ENCODE measurements at places on chromosomes 1 and 21. TPM values are rescaled to one million over a fixed set of nuclear protein-coding genes. Genes with fewer than 3 reads are reported as not detected.

DNA sequence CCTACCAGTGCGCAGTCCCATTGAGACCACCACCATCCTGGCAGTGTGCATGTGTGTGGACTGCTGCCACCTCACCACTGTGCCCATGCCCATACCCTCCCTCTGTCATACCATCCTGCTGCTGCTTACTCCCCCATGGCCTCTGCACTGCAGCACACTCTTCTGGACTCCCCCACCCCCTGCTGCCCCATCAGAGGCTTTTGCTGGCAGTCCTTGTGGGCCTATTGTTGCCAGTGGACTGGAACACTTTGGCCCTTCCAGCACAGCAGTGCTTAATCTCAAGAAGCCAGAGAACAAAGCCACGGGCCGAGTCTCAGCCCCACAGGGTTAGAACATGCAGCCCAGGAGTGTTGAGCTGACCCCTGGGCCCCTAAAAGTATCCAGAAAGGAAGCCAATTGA, 41.9 kb upstream of the IVNS1ABP start:
- no peak for ATAC-seq

- no peak for ATAC-seq
Observed at GRCh38 chr1:210089855-210090254, 142.7 kb upstream of the SERTAD4 start.

DNA sequence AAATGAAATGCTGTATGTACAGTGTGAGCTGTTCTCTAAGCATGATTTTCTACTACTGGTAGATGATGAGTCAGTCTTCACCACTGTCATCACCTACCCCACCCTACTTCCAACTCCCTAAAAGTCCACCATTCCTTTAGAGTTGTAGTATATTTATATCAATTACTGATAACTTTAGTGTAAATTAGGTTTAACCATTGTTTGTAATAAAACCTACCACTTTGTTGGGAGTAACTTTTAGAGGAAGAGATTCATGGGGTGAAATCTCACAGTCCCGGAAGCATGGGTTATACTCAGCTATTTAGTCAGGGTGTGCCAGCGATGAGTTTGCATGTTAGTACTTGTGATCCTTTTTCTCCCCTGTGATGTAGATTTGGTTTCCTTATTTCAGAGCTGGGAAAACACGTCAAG, 17.1 kb downstream of the MORC3 start:
- ATAC-seq, result peak; percentile 66

DNA sequence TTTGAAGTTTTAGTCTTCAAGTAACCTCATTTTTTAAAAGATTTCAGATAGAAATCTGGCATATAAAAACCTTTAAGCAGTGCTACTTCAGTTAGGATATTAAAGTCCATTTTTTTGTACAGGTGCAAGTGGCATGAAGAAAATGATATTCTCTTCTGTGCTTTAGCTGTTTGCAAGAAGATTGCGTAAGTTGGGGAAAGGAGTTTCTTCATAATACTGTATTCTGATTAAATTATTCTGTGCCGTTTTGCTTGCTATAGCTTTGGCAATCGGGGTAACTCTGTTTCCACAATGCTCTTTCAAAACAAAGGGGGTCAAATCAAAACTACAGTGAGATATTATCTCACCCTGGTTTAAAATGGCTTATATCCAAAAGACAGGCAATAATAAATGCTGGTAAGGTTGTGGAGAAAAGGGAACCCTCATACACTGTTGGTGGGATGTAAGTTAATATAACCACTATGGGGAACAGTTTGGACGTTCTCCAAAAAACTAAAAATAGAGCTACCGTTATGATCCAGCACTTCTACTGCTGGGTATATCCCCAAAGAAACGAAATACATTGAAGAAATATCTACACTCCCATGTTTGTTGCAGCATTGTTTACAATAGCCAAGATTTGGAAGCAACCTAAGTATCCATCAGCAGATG, 27.1 kb downstream of the MAEL start:
- no peak for ATAC-seq

- no peak for ATAC-seq
Observed at GRCh38 chr1:30506291-30507015, 216.9 kb downstream of the MATN1 start.

DNA sequence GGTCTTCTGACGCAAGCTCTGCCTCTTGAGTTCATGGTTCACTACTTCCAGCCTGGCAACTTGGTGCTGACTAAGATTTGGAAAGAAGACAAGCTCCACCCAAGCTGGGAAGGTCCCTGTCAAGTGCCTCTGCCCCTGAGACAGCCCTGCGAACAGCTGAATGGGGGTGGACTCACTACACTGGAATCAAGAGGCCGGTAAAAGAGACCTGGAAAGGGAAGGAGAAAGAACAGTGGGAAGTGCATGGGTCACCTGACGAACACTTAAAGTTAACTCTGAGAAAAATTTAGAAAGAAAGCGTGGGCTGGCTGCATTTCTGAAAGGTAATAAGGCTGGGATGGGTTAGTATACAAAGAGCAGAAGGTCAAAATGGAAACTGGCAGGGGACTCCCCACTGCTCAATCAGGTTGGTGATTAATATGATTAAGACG, 26.1 kb upstream of the ZNF496 start:
- no peak for ATAC-seq

- ATAC-seq, result no peak
Observed at GRCh38 chr1:63023171-63023570, 239.2 kb downstream of the ATG4C start.

DNA sequence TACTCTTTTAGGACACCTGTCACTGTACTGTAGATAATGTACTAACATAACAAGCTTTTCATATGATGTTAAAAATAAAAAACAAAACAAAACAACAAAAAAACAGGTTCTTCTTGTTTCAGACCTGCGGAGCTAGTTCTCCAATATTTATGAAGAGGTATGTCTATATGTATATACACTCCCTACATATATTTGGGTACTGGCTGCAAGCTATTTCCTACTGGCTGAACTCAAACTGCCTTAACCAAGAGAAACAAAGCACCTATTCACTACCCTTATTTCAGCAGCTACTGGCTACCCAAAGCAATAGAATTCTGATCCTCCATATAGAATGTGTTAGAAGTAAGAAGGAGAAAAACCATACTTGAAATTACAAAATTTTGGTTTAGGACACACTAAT, 73.5 kb downstream of the ABL2 start:
- ATAC-seq, result no peak

- ATAC-seq, result no peak
Observed at GRCh38 chr1:2969845-2970291, 51.4 kb upstream of the ACTRT2 start.

DNA sequence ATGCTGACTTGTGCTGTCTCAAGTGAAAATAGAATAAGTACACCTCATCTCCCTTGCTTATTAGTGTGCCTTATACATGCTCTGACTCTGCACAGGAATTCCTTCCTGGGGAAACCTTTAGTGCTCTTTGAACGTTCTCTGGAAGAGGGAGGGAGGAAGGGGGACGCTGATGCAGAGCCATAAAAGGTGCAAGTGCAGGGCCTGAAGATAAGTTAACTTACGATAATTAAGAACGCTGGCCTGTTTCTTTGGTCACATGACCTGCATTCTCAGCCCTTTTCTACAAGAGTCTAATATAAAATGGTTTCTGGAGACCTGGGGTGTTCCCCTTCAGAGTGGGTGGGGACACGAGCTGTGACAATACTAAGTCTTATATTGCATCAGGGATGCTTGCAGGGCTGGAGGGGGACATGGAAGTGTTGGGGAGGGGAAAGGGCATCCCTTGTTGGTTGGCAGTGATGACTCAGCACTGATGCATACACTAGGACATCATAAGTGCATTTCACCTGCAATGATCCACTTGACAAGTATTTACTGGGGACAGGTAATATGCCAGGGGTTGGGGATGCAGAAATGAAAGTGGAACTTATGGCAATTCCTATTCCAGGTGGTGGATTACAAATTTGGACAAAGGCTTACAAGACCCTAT, 26.3 kb upstream of the KIAA0040 start:
- ATAC-seq, result no peak

DNA sequence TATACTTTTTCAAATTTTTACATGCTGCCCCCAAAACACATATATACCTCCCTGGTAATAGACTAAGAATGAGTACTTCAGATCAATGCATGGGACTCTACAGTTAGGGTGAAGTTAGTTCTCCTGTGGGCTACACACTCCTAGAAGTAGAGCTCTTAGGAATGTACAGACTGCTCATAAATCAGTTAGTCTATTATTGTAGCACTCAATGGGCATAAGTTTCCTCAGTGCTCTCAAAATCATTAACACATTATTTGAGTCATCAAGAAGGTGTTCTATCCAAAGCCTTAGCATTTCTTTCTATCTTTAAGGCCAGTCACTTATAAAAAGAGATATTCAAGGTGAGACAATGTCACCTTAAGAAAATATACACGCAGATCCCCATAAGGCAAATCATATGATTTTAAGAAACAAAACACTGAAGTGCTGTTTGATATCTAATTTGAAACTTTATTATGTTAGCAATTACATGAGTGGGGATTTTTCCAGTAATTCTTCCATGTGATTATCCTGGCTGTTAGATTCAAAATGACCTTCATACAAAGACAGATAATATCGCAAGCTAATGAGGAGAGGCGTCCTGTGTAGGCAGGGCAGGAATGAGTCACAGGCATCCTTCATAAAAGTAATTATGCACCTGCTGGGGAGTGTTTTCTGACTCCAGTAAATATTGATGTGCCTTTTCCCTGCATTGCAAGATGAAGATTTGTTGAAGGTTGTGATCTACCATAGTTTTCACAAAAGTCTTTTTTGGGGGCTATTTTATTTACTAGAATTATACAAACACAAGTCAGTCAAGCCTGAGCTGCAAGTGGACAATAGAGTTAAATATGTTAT, 167.2 kb upstream of the ATP1B1 start:
- no peak for ATAC-seq

DNA sequence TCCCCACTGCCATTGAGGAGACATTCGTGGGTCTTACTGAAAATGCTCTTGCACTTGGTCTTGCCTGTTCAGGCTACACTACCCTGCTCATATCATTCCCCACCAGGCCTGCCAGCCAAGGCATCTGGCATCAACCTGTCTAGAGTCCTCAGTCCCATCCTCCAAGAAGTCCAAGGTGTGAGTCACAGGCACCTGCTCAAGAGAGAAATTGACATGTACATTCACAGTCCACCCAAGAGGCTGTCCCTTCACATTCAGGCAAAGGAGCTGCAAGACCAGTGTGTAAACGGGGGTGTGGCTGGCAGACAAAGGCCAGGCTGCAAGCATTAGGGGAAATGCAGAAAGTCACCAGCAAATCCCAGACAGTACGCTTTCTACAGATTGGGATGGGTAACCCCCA, 13.1 kb upstream of the PLA2G2C start:
- no peak for ATAC-seq

- ATAC-seq, result peak; percentile 45
Observed at GRCh38 chr1:44842862-44843655, at the start of gene PTCH2. TSS of gene PTCH2 (minus strand) at chr1:44843253. CDS start at chr1:44842932, 321 bp downstream.

DNA sequence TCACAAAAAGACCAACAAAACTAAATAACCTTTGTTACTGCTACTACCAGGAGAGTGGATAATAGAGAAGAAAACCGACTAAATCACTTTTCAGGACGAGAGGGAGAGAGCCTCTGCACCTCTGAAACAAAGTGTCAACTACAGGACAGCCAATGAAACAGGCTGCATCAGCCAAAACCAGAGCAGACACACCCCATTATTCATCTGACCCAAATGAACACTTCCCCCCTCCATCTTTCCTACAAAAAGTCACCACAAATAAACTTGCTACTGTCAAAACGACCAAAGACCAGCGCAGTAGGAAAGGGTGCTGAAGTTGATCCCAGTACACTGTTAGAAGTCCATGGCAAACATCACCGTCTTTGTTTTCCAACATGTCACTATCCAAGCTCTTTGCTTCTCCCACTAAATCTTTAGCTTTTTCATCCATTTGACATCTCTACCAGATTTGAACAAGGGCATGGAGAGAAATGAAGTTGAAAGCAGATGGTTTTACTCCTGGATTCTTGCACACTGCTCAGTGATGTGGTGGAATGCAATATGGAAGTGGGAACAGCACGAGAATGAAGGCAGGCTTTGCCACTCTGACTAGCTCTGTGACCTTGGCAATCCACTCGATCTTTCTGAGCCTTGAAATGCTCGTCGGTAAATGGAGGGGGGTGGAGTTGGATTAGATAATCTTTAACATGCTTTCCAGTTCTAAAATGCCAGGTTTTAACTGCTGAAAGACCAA, 20.5 kb downstream of the DSTYK start:
- no peak for ATAC-seq

DNA sequence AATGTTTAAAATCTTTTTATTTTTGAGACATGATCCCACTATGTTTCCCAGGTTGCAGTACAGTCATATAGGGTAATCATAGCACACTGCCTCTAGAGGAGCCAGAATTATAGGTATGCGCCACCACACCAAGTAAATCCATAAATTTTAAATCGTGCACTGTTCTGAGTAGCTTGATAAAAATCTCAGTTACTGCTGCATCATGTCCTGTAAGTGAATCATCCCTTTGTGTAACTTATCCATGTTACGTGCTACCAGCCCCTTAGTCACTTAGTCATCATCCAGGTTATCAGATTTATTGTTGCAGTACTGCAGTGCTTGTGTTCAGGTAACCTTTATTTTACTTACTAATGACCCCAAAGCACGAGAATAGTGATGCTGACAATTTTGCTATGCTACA, 1770.9 kb downstream of the BRINP3 start:
- no peak for ATAC-seq

DNA sequence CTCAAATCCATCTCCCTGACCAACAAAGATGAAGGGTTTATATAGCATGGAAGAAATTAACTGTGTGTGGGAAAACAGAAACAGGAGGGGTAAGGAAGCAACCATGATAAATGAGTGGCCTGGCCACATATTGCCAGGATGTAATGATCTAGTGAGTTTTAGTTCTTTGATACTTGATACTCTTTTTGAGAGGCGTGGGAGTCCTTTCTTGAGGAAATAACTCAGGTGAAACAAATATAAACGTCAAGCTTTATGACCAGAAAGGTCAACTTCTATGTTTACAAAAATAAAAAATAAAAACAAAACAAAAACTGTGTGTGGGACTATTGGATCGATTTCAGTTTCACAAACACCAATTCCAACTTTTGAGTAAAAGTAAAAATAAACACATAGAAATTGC, 860.8 kb upstream of the B3GALT2 start:
- ATAC-seq, result no peak

GRCh38 chr1:61083013-61083806, 849 bp downstream of the NFIA start:
- ATAC-seq, result peak; percentile 6

GRCh38 chr1:153040950-153041631, at the start of gene SPRR2D:
TSS of gene SPRR2D (minus strand) at chr1:153041120. CDS start at chr1:153040346, 774 bp downstream.
- ATAC-seq, result no peak

DNA sequence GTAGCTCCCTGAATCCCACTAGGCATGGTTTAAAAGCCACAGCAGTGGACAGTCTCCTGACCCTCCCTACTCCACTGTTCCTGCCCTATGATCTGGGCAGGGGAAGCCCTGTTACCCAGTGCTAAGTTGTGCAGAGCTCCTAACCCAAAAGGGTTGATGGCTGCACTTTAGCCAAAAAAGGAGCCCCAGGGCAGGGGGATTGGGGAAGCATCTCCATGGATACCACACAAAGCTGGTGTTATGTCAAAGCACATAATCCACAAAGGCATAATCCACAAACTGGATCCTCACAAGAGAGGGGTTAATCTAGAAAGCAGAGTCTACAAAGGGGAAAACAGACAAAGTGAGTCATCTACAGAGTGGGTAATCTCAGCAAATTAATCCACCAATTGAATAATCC, 5.7 kb downstream of the RSPO1 start:
- no peak for ATAC-seq

Gene PRAMEF20
- not detected for total RNA-seq

Gene DPT
- not detected for total RNA-seq

Gene RABGGTB
- 165 TPM for total RNA-seq

Gene CNTN2
- total RNA-seq, result not detected

Gene CELA3B
- total RNA-seq, result not detected

Gene SDE2
- 16.1 TPM for total RNA-seq

Gene WNT9A
- total RNA-seq, result 0.24 TPM

Gene ATAD3C
- total RNA-seq, result 1.4 TPM

Gene OR6K2
- total RNA-seq, result not detected

Gene RCC1
- 58.6 TPM for total RNA-seq

Gene PLA2G2F
- not detected for total RNA-seq

Measured in activated T-helper 17 cell treated with anti-CD3 and anti-CD28 coated beads, Interleukin-2, amount 50 U/mL, for 72 hours (primary cell).